ENCODE measurements at places on chromosomes 5 and 9.
A peak's percentile ranks its signal among the peaks of the same experiment; 100 is the strongest.

- DNase-seq: peak; percentile 72
Measured at GRCh38 chr5:32042551-32042961, 131.6 kb downstream of the GOLPH3 start.

- DNase-seq: no peak
Measured at GRCh38 chr5:127367946-127368465, 77.4 kb downstream of the MEGF10 start.

DNA sequence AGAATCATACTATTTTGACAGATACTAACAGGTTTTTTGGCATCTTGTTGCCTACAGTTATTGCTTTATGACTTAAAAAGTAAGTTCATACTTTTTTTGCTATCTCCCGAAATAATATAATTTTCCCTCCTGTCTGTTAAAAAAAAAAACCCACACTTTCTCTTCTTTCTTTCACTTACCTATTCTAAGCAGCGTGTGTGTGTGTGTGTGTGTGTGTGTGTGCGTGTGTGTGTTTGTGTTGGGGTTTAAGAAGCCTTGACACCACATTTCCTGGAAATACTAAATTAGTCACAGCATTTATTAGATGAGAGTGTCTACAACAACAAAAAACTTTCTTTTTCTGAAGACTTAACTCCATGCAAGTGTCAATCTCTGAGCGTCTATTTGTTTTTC is 12.4 kb downstream of the TNFAIP8 start:
- no peak for DNase-seq

- no peak for DNase-seq
Measured at GRCh38 chr5:150624334-150625163, 15.9 kb upstream of the SYNPO start.

- no peak for DNase-seq
Measured at GRCh38 chr9:82720515-82720914, 342.4 kb downstream of the RASEF start.

DNA sequence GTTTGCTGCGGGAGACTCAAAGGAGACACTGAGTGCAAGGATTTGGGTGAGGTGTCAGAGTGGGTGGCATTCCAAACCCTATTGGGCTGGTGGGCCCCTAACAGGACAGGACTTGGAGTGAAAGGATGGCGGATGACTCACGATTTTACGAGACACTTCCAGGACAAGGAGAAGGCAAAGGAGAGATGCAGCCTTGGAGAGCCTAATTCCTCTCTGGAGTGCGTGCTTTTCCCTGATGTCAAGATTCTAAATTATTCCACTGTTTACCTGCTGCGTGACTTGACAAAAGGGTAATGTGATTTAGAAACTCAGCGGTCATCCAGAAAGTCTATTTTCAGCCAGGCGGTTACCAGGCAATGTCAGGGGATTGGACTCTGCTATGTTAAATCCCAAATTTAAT is 41.6 kb upstream of the CD180 start:
- DNase-seq: no peak

DNA sequence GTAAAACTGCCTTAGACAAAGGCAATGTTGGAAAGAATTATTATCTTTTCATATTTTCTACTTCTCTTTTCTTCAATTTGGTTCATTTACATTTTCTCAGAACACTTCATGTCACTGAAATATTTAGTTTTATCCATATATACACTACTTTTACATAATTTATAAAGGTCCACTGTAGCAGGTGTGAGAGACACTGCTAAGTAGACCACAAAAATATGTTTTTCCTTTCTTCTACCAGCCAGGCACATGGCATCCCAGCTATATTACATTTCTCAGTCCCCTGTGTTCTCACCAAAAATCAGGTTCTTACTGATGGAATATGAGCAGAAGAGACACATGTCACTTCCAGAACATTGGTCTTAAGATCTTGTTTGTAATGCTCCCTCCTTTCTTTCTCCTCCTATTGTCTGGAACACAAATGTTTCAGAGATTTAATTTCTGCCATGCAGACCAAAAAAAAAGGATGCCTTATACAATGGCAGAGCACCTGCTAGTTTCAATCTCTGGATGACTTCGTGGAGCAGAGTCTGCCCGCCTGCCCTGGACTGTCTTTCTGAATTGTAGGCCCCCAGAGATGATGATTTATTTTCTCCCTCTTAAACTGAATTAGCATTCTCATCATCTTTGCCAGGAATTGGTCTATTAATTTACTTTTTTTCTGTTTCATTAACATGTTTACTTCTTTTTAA is 125.4 kb upstream of the ACOT12 start:
- no peak for DNase-seq

DNA sequence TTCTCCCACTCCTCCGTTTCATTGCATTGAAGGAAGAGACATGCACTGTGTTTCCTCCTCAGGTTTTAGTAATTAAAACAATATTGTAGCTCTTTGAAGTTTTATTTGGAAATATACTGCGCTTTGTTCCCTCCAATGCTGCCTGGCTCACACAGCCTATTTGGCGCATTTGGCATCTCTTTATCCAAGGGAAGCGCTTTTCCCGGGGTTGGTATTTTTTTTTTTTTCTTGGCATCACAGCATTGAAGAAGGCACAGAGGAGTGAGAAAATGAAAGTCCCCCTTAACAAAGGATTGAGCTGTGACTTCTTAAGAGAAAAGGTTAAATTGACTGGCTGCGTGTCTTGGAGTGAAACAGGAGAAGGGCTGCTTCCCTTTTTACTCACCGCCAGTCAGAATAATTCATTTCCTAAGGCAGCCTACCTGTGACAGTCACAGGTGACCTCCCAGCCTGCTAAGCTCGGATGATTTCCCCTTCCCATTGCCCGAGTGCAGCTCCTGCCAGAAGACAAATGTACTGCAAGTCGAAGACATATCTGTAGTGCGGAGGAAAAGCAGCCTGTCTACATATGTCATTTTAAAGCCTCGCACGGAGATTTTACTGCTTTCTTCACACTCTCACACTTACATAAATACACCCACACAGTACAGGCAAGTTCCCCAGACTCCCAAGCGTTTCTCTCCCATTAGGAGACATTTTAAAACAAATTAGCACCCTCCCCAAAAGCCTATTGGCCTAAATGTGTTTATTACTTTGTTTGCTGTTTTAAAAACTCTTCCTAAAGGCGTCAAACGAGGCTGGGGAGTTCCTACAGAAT is 665.5 kb upstream of the ZNF608 start:
- DNase-seq: no peak

GRCh38 chr5:51960617-51961121 is 577.4 kb downstream of the ISL1 start:
- DNase-seq: no peak

GRCh38 chr5:127826011-127826410 is 122.8 kb downstream of the CCDC192 start:
- DNase-seq: no peak

- no peak for DNase-seq
Measured at GRCh38 chr9:81370650-81371049, 318.7 kb downstream of the TLE1 start.

- no peak for DNase-seq
Measured at GRCh38 chr5:32147959-32148358, 26.2 kb downstream of the GOLPH3 start.

GRCh38 chr5:173020154-173020581 is 36.0 kb upstream of the CREBRF start:
- DNase-seq: no peak

GRCh38 chr9:12718482-12719026 is 25.4 kb downstream of the TYRP1 start:
- DNase-seq: no peak

GRCh38 chr9:135563039-135563476 is 1.5 kb downstream of the PAEP start:
- DNase-seq: no peak

Data from CD14-positive monocyte (primary cell).